ENCODE measurements at places on chromosomes 5 and 9.

- no peak for DNase-seq
Observed at GRCh38 chr9:103319979-103320378, 324.8 kb downstream of the CYLC2 start.

GRCh38 chr5:58121391-58121790, 338.5 kb downstream of the PLK2 start:
- no peak for DNase-seq

- no peak for DNase-seq
Observed at GRCh38 chr5:4643190-4643589, 496.9 kb upstream of the ADAMTS16 start.

DNA sequence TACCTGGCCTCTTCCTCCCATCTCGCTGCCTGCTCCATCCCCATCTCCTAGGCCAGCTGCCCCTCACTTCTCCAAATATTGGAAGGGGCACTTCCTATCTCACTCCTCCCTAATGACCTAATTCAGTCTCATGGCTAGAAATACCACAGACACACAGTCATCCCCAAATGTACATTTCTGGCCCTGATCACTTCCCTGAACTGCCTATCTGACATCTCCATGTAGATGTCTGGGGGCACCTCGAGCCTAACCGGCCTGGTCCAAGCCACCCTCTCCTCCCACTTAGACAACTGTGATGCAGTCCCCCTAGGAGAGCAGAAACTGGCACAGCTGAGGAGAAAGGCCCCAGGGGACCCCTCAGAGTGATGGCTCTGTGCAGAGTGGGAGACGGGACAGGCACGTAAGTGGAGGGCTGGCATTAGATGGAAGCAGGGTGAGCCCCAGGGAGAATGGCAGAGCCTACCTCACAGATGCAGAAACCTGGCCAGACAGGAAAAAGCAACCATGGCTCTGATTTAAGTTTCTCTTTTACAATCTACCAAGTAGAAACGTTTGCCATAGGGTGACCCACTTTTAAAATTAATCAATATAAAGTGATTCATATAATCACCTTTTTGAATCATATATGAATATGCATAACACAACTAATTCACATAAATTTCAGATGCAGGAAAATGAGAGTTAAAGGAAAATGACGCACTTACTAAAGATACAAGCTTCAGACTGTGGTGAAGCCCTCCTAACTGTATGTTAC, 22.1 kb downstream of the CAMSAP1 start:
- peak; percentile 79 for DNase-seq

DNA sequence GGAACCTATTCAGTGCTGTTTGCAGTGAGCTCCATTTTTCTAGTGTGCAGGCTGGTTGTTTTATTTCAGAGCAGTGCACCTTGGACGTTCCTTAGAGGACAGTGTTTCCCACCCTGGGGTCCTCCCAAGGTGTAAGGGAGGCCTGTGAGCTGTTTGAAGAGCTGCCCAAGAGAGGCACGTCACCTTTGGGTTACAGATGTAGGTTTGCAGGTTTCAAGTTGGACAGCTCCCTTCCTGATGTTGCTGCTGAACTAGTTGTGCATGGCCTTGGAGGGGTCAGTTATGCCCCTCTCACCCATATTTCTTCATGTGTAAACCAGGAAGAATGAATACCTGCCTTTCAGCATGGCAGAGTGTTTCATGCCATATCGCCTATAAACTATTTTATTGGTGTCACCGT, 34.7 kb upstream of the POMT1 start:
- DNase-seq, result no peak

GRCh38 chr9:120890320-120891244, 13.6 kb upstream of the PHF19 start:
- DNase-seq, result no peak

DNA sequence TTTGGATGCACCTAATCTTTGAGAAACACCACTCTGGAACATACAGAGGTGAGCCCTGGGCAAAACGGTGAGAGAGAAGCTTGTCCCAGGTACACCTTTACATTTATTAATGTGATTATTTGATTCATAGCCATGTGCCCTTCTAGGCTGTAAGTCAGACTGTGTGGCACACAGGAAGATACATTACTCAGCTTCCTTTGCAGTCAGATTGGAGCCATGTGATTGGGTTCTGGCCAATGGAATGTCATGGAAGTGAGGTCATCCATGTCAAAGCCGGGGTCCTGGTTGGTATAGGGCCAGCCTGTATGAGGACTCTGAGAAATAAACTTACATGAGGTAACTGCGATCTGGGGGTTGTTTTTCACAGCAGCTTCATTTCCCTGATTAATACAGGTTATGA, 106.8 kb upstream of the CD180 start:
- peak; percentile 38 for DNase-seq

DNA sequence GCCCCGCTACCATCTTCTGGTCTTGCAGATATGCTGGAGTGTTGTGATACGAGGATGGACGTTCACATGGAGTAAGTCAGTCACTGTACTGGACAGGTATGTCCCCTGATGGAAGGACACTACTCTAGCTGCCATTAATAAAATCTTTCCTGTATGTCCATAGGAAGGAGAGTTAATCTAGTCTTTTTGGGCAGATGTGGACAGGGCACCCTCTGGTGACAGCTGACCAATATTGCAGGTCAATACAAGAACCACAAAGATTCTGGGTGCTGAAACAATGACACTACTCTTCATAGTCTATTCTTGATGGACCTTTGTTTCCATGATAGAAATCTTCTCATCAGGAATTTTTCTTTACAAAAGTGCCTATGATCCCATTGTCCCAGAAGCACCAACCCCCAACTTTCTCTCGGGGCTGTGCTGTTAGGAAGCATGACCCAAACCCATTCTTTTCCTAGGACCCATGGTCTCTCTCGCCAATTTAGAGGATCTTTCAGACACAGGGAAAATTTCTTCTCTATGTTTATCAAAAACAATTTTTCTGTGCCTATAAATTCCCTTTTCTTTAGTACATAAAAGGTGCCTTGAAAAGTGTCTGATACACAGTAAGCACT, 376.9 kb downstream of the DTWD2 start:
- DNase-seq, result peak; percentile 8

DNA sequence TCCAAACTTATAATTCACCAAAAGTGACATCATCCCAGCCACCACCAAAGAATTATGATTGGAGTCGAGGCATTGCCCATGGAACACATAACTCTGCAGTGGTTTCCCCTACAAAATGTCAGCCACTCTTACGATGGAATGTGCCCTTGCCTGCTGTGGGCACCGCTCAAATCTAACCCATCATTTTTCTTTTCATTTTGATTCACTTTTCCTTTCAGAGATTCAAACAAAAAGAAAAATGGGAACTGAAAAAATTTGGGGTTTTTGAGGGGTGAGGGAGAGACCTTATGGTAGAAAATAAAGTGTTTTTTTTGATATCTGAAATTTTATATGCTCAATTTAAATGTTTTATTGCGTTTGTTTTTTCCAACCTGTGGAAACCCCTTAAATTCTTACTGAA, 28.1 kb downstream of the SMARCA2 start:
- peak; percentile 0 for DNase-seq

DNA sequence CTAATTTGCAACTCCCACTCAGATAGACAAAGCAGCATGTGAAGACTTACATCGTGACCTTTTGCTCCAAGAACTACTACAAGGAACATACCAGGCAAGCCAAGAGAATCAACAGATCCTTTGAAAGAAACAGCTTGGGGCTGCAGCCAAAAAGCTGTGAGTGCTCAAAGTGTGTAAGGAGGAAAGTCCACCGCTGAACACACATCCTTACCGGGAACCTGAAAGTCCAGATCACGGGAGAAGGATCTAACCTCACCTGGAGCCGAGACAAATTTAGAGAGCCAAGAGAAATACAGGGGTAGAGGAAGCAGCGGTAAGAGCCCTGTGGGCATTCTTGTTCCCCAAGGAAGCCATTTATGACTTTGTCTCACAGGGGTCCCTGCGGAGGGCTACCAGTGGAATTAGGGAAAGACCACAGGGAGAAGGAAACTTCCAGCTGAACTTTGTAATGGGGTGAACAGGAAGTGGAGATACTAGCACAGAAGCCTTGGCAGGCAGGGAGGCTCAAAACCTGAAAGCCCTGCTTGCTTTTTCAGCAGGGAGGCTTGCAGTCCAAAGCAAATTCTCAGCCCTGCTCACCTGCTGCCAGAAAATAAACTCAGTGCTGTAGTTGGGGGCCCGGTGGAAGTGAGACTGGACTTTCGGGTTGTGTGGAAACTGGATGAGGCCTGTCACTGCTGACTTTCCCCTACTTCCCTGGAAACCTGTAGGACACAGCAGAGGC, 350.2 kb downstream of the DTWD2 start:
- no peak for DNase-seq

GRCh38 chr5:128259607-128260021, 176.0 kb downstream of the SLC12A2 start:
- DNase-seq, result no peak

GRCh38 chr9:121698627-121699570, 47.5 kb downstream of the DAB2IP start:
- DNase-seq, result peak; percentile 6

DNA sequence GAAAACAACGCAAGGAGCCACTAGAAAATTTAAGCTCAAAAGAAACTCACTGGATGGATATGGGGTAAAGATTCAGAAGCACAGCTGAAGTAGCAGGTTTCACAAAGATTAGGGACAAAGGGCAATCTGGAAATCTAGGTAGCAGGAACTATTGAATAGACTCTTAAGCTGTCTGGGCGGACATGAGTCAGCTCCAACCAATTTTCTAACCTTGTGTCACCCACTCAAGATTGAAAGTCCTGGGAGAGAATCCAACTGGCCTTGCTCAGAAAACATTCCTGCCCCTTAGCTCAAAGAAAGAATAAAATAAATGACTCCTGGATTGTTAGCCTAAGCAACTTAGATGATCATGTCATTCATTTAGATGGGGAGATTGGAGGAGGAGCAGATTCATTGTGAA, 69.2 kb downstream of the STK32A start:
- no peak for DNase-seq

DNA sequence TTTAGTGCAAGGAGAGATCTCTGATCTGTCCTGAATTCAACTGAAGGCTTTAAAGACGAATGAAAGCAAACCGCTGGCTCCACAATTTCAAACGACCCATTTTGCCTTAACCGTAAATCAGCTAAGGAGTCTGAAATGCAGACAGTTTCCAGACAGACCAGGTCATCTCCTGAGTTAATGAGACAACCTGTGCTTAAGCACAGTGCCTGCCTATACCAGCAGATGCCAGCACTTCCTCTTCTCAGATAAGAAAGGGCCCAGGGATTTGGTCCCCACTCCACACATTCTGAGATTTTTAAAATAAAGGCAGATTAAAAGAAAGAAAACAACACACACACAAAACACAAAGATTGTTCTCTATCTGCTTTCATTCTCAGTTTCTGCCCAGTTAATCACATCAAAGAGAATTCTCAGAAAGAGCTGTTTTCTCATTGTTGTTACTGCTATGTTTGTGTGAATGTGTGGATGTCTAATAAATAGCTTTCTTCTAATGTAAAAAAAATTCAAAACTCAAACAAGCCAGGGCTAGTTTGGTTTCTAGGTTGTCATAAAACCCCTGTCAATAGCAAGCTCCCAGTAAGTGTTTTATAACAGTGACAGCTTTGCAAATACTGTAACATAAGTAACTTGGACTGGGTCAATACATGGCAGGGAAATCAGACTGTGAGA, 157.7 kb upstream of the SLC24A2 start:
- DNase-seq, result no peak

DNA sequence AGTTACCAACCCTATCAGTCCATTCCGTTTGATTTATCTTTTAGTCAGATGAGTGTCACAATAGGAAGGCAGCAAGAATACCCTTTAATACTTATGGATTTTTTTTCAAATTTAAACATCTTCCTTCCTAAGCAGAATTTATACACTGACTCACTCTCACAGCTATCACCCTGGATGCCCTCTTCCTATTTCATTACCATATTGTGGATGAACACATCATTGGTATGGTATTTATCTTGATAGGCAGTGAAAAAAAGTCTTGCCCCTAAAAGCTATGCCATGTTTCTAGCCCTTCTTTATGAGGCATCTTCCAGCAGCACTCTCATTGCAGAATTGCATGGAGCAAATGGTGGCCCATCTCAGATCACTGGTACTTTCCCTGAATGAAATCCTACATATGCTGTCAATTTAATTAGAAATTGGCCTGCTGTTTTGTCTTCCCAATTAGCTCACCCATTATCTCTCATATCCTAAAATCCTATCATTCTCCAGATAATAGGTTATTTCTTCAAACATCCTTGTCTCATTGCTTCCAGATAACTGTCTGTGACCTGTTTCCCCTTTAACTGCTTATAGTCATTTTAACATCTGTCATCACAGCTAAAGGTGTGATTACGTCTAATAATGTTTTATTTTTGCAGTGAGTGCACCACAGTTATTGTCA, 433.5 kb upstream of the POU5F2 start:
- no peak for DNase-seq

Measured in inflammatory macrophage treated with lipopolysaccharide for 4 hours (primary cell).